Choroid plexus epithelial cell (primary cell): ENCODE measurements at places on chromosomes 5 and 9.

- DNase-seq = no peak
These were observed 282.2 kb downstream of the TAF11L14 start for GRCh38 chr5:17916446-17916845.

- no peak for DNase-seq
These were observed 7.2 kb downstream of the CHMP5 start for GRCh38 chr9:33272061-33272460.

- DNase-seq = no peak
These were observed 31.6 kb upstream of the N4BP3 start for GRCh38 chr5:178081571-178082243.

DNA sequence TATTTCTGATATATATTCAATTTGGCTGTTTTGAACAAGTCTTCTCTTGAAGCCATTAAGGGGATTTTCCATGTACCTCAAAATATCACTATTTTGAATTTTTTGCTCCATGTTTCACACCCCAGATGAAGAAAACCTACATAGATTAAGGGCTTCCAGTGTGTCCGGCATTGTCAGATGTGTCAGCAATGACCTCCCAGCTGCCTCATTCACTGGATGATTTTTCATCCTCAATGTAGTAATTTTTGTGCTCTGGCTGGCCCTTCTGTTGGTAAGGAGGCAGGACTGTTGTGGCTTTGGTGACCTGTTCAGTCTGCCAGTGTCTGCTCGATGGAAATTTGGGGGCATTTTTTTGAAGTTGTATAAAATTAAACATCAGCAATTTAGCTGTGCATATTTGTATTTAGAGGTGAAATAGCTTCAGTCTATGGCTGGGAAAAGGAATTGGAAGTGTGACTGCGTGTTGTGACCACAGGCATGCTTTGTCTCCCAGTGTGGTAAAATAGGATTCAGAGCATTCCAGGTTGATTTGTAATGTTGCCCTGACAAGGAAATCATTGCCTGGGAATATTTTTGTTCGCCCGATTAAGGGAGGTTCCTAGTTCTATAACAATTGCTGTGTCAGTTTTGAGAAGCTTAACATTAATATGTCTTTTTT lies 312.4 kb downstream of the ARHGEF28 start:
- DNase-seq = peak; percentile 96

DNA sequence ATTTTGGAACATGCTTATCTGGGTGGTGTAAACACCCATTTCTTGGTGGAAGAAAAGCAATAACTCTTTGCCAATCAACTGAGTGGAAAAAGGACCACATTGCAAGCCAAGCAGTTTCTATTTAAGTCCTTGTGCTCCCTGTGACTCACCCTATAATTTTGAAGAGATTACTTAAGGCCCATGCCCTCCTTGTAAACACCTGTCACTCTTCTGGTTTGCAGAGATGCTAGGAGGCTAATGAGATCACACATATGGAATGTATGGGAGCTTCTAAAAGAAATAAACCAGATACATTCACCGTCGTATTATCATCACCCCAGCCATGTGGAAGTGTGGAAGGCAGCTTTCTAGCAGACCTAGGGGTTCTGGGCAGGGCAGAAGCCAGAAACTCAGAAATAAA lies 337.1 kb downstream of the GADD45G start:
- DNase-seq = peak; percentile 36

DNA sequence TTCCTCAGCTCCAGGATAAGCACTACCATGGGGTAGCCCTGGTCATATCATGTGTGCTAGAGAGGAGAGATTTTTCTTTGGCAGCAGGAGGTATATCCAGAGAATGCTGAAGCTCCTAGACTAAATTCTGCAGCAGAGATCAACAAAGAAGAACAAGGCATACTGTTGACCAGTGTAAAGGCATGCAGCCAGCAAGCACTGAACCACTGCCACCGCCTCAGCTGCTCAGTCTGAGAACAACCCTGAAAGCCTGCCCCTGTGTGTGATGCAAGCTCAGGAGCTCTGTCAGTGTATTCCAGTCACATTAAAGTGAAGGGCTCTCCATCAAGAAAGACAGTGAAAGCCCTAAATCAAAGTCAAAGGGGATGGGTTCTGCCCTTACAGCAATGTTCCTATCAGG lies 439.5 kb upstream of the CD180 start:
- DNase-seq = peak; percentile 28

DNA sequence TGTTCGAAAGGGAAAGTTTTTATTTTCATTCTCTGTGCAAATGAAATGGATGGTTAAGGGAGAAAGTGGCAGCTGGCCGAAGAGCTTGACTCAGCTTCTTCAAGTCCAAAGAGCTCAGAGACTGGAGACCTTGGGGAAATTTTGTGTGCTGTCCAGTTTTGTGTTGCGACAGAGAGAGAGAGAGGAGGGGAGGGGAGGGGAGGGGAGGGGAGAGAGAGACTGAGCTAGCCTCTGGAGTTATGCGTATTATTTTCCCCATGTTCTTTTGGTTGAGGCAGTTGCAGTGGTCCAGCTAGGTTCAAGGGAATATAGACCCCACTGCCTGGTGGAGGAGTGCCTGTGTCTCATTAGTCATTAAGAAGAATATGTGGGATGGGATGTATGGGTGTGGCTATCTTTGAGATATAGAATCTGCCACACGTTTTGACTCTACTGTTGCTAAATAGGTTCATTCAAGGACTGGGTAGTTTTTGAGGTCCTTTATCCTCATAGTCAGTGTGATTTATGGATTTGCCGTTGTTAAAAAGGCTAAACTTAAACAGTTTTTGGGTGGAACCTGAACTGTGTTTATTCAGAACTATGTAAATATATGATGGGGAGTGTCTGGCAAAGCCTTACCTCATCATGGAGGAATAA lies 69.7 kb downstream of the ARHGAP26 start:
- peak; percentile 30 for DNase-seq

- DNase-seq = peak; percentile 42
These were observed 24.3 kb upstream of the POMT1 start for GRCh38 chr9:131478421-131478868.

- DNase-seq = no peak
These were observed 143.2 kb downstream of the CTNND2 start for GRCh38 chr5:11760934-11761603.

GRCh38 chr5:72281764-72282499 lies 38.1 kb downstream of the MRPS27 start:
- peak; percentile 96 for DNase-seq

DNA sequence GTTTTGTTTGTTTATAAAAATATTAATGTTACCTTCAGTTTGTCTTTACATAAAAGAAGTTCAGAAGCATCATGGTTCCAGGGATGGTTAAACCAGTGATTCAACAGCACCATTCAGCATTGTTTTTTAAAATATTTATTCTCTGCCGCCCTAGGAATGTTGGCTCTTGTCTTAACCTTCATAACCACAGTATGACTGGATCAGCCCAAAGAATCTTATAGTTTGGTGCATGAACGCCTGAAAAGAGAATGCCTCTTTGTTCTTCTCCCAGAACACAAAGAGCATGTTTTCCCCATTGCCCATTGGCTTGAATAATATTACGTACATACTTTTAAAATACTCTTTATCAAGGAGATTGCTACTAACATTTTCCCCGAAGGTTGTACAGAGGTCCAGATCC lies 413.4 kb downstream of the ANXA1 start:
- peak; percentile 53 for DNase-seq

DNA sequence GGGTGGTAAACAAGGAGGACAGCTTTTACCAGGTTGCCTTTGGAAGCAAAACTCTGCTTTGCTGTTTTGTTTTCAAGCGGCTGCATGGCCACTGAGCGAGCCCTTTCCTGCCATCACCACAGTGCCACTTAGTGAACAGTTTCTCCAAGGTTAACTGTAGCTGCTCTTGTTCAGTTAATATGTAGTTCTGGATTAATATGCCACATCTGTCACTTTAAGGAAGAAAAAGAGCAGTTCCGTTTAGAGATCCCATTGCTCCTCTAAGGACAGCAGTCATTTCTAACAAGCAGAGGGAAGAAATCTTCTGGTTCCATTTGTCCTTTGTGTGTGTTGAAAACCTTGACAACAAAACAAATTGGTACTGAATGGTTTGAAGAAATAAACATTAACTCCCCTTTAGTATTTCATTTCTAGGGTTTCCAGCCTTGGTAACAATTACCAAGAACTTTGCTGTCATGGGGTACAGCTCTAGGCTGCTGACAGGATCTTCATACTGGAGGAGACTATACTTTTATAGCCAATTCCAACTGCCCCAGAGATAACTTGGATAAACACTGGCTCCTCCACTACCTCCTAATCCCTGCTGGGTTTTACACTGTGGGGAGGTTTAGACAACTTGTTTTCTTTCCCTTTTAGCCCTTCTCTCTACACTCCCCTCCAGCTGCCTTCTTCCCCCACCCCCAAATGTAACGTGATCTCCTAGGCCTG lies 10.3 kb upstream of the ABL1 start:
- peak; percentile 94 for DNase-seq

- peak; percentile 58 for DNase-seq
These were observed 128.6 kb upstream of the GRHPR start for GRCh38 chr9:37293664-37294524.

DNA sequence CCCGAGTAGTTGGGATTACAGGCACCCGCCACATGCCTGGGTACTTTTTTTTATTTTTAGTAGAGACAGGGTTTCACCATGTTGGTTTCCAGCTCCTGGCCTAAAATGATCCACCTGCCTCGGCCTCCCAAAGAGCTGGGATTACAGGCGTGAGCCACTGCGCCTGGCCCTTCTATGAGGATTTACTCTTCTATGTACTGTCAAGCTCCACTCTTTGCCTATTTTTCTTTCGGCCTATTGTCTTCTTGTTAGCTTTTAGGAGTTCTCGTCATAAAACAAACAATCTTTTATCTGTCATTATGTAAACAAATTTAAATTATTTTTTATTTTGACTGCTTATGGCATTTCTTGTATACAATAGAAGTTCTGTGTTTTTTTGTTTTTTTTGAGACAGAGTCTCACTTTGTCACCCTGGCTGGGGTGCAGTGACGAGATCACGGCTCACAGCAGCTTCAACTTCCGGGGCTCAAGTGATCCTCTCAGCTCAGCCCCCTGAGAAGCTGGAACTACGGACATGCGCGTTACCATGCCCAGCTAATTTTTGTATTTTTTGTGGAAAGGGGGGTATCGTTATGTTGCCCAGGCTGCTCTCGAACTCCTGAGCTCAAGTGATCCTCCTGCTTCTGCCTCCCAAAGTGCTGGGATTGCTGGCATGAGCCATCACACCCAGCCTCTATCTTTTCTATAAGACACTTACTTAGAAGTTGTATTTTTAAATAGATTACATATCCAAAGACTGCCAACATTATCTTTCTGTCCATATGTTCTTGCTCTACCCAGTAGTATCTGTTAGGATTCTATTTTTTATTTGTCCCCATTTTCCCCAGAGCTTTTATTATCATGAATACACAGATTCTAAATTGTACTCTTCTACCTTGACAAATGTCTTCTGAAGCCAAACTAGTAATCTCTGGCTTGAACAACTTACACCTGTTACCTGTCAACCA lies 29.2 kb downstream of the CSNK1A1 start:
- no peak for DNase-seq

DNA sequence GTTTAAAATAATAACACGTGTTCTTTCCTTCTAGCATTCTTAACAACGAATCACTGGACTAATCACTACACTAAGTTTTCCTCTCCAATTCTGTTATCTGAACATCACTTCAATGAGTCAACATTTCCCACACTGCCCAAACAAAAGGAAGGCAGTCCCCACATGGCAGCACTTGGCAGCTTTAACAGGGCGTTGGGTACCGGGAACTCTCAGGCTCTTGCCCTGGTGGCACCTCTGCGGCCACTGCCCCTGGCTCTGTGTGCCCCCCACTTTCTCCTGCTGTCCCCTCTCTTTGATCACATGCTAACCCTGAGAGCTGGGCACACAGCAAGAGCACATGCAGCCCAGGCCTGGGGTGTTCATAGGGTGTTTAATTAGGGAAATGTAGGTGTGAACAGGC lies 15.7 kb downstream of the SLC6A3 start:
- DNase-seq = no peak

DNA sequence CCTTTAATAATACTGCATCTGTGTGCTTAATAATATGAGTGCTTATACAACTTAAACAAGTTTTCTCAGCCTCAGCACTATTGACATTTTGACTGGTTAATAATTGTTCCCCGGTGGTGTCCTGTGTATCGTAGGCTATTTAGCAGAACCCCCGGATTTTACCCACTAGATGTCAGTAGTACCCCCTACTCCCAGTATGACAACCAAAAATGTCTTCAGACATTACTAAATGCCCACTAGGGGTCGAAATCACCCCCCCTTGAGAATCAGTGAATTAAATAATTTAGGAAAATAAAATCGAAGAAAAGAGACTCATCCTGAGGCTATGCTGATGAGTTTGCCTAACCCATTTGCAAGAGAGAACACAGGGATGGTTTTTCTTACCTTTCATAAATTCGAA lies 166.3 kb downstream of the ATP10B start:
- no peak for DNase-seq

- no peak for DNase-seq
These were observed 4.0 kb upstream of the PLAC8L1 start for GRCh38 chr5:146109379-146109778.

DNA sequence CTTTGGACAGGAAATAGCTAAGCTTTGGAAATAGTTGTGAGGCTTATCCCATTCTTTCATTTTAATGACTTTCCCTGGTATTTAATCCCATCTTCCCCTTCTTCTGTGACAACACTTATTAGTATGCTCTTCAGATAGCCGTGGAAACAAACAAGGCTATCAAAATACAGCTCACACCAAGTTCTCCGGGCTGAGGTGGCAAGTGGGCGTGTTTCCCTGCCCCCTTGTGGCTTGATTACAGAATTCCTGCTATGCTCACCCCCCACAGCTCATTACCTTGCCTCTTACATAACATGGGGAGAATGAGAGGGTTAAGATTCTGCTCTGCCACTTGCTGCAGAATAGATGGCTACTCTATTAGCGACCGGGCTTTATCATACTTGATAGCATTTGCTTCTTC lies 437.1 kb upstream of the TLE4 start:
- DNase-seq = peak; percentile 37

DNA sequence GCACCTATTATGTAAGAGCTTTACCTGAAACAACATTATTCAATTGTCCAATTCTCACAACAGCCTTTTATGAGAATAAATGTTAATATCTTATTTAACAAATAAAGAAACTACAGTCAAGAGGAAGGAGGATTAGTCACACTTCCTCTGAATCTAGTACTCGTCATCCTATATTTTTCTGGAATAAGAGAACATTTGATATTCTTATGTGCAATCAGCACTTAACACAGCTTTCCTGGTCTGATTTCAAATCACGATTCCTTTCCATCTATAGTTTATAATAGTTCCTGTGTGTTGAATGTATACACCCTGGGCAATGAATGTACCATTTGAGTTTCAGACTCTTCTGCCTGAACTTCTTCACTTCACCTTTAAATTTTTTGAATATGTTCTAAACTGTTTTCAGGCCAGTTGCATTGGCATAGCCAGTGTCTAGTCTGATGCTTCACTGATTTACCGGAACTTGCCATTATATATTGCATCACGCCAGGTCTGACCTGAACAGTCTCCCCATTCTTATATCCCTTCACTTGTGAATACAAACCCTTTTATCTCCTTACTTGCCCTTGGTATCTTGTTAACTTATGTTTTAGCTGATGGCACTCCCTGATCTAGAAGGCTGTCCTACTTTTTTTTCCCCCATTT lies 698.3 kb downstream of the MAT2B start:
- peak; percentile 40 for DNase-seq

GRCh38 chr5:139903450-139903794 lies 107.8 kb downstream of the PSD2 start:
- DNase-seq = no peak
